ENCODE measurements at places on chromosomes 1 and 21.

GRCh38 chr1:18110968-18111367 is 3.4 kb downstream of the IGSF21 start:
- no peak for DNase-seq

- no peak for DNase-seq
These were observed 43.3 kb upstream of the LPAR3 start for GRCh38 chr1:84936116-84936810.

DNA sequence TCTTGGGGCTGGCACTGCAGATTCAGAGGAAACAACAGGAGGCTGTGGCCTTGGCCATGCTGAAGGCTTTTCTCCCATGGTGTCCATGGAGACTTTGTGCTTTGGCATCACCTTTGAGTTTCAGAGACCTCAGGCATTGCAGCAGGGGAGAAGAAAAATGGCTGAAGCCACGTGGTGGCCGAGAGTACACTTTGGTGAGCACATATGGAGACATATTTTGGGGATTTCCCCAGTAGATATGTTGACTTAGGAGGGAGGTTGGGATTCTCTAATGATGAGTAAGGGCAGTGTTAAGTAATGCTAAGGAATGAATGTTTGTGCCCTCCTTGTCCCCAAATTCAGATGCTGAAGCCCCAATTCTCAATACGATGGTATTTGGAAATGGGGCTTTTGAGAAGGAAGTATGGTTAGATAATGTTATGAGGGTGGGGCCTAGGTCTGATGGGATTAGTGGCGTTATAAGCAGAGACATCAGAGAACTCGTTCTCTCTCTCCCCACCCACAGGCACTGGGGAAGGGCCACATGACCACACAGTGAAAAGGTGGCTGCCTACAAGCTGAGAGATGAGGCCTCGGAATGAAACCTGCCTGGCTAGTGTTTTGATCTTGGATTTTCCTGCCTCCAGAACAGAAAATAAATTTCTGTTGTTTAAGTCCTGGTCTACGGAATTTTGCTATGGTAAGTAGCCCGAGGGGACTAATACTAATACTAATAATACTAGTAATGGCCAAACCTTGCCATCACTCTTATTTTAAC is 98.6 kb downstream of the TBX19 start:
- DNase-seq, result no peak

GRCh38 chr1:79006564-79006963 is at the start of gene ADGRL4:
TSS of gene ADGRL4 (minus strand) at chr1:79006730. CDS start at chr1:79006654, 76 bp downstream.
- DNase-seq, result peak; percentile 57

DNA sequence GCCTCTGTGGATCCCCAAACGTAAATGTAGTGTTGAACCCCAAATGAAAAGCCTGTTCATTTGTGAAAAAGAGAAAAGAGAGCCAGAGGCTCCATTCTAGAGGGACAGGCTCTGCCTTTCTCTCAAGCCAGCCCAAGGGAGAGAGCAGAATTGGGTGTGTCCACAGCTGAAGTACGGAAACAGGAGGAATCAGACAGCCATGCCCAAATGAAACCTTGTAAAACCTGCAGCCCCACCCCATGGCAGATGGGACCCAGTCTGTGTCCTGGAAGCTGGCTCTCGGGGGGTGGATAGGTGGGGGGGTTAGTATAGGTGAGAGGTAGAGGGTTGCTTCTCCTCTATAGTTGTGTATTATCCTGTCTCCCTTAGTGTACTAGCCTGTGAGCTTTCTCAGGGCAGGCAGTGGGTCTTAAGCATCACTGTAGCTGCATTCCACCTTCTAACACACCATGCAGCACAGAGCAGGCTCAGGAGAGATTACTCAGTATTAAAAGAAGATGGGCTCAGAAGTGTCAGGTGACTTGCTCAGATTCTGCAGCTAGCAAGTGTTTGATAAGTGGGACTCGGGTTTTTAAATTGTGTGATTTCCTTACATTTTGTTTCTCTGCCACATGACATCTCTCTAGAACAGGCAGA is 67.4 kb upstream of the SIPA1L2 start:
- no peak for DNase-seq

DNA sequence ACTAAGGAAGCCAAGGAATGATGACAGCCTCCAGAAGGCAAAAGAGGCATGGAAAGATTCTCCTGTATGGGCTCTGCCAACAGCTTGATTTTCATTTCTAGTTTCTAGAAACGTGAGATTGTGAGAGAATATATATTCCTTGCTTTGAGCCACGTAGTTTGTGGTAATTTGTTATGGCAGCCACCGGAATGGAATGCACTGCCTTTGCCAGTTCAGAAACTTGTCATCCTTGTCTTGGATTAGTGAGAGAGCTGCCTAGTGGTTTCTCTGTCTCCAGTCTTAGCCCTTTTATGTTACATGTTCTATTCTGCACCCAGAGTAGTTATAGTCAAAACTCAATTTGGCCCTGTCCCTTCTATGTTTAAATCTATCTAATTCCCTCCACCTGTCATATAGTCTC is 216.0 kb upstream of the PTGFR start:
- DNase-seq, result no peak

- DNase-seq, result no peak
These were observed 120.7 kb upstream of the KRTAP19-8 start for GRCh38 chr21:31158789-31159581.

- no peak for DNase-seq
These were observed 64.1 kb upstream of the RNPC3 start for GRCh38 chr1:103461161-103462105.

DNA sequence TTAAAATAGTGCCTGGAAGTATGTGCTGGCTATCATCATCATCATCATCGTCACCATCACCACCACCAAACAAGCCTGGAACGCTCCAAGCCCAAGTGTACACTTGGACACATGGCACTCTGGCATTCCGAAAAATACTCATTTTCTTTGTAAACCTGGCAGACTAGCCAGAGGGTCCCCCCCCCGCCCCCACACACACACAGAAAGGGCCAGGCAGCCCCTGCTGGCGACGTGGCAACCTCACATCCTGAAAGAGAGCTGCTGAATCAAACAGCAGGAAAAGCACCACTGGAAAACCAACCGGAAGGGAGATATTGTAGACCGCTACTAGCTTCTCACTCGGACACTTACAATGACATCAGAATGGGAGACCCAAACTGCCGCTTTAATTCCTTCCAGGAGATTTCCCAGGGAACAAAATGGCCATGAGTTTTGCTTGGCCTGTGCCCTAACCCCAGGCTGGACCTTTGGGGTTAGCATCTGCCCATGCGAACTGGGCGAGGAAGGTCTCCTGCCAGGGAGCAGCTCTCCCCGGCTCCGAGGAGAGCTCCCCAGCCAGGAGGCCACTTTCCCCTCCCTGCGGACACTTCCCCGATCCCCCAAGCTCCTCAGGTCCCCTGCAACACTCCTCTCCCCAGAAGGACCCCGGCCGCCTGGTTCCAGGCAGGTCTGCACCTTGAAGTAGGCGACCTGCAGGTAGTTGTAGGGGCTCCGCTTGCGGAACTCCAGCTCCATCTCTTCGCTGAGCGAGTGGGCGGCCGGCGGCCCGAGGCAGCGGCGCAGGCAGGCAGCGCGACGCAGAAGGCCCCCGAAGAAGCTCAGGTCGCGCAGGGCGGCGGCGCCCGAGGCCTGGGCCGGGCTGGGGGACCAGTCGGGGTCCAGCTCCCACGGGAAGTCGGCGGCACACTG is 742 bp downstream of the P3H1 start:
- peak; percentile 78 for DNase-seq

DNA sequence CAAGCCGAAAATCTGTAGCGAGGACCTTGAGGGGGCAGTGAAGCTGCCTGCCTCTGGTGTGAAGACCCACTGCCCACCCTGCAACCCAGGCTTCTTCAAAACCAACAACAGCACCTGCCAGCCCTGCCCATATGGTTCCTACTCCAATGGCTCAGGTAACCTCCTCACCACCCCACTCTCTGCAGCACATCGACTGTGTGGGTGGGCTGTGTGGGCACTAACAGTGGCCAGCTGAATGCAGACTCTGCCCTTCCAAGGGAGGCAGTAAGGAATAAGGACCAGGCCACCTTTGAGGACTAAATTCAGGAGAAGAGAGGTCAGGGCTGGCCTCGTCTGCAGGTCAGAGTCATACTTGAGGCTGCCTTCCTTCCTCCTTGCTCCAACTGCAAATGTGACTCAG is 25.5 kb upstream of the SARS1 start:
- DNase-seq, result peak; percentile 16

DNA sequence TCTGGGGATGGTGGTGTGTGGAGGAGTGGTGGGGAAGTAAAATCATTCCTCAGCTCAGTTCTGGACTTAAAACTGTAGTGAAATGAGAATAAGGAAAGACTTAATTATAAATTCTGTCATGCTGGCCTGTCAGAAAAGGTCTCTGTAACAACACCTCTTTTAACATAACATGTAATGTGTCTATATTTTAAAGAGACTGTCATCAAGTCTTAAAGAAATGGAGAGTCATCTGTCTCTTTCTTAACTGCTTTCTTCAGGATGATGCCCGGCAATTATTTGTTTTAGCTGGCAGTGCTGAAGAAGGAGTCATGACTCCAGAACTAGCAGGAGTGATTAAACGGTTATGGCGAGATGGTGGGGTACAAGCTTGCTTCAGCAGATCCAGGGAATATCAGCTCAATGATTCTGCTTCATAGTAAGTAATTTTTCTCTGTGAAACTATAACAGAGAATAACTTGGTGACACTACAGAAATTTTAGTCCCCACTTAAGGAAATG is 30.6 kb downstream of the GNAI3 start:
- no peak for DNase-seq

GRCh38 chr1:11157867-11158266 is 31.3 kb upstream of the ANGPTL7 start:
- DNase-seq, result no peak

- no peak for DNase-seq
These were observed 1.3 kb downstream of the TOR1AIP2 start for GRCh38 chr1:179876300-179876715.

- no peak for DNase-seq
These were observed 182.7 kb downstream of the KCNT2 start for GRCh38 chr1:196425513-196425912.

GRCh38 chr1:83029050-83029449 is 969.9 kb downstream of the TTLL7 start:
- DNase-seq, result no peak

GRCh38 chr1:42937141-42937696 is 21.4 kb downstream of the SLC2A1 start:
- DNase-seq, result peak; percentile 21

DNA sequence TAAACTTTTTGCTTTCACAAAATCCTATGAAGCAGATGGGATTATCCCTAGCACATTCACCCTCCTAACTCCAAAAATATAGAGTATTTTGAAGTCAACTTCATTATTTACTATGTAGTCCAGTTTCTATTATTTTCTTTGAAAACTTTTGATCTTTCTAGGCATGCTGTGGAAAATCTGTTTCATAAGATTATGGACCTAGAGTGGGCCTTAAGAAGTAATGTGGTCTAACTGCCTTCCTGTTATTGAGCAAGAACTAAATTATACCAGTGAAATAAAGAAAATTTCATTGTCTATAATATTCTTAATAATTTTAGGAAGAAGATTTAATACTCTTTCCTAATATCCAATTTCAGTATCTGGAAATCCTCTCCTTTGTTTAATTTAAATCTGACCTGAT is 58.1 kb downstream of the PRKACB start:
- no peak for DNase-seq

DNA sequence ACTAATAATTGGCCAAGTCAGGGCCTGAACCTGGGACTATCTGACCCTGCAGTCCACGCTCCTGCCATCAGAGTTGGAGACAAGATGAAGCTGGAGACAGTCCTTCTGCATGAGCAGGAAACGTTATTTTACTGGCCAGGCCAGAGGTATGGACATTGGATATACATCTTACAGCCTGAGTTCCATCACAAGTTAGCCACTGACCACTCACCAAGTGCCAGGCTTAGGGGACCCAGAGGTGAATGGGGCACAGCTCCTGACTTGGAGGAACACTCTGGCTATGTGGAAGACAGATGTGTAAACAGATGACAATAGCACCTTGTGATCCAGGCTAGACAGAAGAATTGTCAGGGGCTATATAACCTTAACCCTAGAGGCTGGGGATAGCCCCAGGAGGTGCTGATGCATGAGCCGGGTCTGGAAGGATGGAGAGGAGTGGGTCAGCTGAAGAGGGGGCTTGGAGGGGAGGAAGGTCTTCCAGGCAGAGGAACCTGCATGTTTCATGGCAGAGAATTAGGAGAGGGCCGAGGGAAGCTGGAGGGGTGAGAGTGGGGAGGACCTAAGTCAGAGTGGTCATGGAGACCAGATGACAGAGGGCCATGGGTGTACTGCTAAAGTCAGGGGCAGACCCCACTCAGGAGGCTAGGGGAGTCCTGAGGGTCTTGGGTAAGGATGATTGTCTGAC is 52.5 kb upstream of the DMRTB1 start:
- DNase-seq, result no peak

- DNase-seq, result no peak
These were observed 315.7 kb downstream of the TPR start for GRCh38 chr1:186059311-186059710.

GRCh38 chr1:91683598-91683951 is 182.9 kb downstream of the CDC7 start:
- no peak for DNase-seq

DNA sequence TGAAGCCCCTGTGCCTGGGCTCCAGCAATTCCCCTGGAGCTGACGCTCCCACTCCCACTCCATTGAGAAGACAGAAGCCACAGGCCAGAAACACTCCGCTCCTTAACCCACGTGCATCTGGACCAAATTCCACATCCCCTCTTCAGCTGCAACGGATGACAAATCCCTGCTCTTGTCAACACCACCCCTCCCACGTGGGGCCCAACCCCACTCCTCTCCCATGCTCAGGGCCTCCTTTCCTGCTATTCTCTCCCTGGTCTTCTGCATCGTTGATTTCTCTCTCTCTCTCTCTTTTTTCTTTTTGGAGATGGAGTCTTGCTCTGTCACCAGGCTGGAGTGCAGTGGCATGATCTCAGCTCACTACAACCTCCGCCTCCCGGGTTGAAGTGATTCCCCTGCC is 18.3 kb downstream of the CA6 start:
- no peak for DNase-seq

GRCh38 chr1:159783724-159784123 is 3.0 kb downstream of the DUSP23 start:
- no peak for DNase-seq

DNA sequence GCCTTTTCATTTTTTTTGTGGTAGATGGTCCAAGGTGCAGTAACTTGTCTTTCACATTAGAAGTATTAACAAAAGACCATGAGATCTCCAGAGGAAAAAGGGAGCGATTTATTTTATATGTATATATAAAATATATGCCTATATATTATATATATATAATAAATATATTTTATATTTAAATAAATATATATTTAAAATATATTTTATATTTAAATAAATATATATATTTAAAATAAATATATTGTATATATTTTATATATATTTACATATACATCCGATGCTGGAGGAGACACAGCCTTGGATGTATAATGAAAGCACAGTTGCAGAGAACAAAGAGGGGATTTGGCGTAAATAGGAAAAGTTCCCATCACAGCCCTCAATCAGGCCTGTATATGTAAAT is 182.1 kb downstream of the KCNK2 start:
- DNase-seq, result no peak

- DNase-seq, result no peak
These were observed 493 bp upstream of the ELOA start for GRCh38 chr1:23742670-23743286.

DNA sequence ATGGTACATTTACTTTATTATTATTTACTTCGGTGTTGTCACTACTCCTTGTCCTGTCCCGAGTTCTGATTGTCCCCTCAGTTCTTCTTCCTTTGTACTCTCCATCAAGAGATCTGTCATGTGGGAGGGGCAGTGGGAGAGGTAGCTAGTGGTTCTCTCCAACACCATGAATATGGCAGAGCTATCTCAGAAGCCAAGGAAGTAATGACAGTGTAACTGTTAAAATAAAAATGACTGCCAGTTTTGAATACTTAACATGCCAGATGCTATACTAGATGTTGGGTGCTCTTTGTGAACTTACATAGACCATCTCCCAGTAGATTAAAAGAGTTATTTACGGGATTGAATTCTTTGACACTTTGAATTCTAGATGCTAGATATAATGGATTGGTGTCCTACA is 28.6 kb downstream of the IVNS1ABP start:
- DNase-seq, result no peak
